NCI-H1436 treated with DMSO at 0.1 percent for 48 hours (cell line): ENCODE measurements at places on chromosomes 6 and 20.

GRCh38 chr6:41366150-41366549 is 30.7 kb downstream of the NCR2 start:
- no peak for DNase-seq

GRCh38 chr6:85945459-85946185 is 302.9 kb upstream of the SYNCRIP start:
- DNase-seq: no peak

DNA sequence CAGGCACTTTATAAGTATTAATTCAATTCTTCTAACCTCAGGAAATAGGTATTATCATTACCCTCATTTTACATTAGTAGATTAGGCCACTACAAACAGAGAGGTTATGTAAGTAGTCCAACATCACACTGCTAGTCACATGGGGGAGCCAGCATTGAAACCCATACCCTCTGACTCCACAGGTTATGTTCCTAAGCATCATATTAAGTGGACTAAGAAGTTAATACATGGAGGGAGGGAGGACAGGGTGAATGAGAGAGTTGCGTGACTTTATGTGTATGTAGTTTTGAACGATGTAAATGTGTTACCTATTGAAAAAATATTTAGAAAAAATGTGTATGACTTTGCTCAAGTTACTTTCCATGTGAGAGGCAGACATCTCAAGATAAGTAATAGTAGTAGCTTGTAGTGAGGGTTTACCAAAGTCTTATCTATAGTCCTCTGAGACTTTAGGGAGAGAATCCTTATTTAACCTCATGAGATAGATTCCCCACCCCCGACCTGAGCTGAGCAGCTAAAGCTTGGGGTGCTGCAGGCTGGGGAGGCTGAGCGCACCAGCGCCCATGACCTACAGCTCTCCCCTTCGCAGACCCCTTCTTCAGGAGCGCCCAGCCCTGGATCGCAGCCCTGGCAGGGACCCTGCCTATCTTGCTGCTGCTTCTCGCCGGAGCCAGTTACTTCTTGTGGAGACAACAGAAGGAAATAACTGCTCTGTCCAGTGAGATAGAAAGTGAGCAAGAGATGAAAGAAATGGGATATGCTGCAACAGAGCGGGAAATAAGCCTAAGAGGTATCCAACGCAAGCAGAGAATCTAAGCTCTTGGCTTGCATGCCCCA is 7.5 kb downstream of the BTN3A2 start:
- DNase-seq: no peak

- no peak for DNase-seq
These were observed 49.1 kb downstream of the UTRN start for GRCh38 chr6:144334150-144334708.

DNA sequence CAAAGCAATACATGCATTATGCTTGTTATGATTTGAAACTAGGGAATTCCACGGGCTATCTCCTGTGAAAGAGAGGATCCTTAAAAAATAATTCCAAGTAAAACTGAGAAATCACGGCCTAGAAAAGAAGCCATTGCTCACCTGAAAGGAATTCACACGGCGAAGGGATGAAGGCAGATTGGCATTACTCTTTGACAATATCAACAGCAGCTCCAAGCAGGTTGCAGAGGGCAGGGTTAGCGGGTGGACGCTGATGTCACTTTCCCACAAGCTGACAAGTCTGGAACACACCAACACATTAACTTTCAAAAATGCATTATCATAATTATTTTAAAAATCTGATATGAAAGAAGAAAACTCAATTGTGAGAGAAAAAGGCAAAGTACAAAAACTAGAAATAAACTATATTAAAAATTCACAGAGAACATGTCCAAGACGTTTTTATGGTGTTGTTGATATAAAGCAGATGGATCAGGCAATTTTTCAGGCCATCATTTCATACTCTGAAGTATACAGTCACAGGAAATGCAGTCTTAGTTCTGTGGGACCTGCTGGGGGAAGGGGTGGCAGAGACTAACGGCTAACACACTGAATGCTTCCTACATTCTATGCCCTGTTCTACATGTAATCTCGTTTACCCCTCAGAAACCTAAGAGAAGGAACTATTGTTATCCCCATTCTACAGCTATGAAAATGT is 108.3 kb downstream of the UBE3D start:
- no peak for DNase-seq

DNA sequence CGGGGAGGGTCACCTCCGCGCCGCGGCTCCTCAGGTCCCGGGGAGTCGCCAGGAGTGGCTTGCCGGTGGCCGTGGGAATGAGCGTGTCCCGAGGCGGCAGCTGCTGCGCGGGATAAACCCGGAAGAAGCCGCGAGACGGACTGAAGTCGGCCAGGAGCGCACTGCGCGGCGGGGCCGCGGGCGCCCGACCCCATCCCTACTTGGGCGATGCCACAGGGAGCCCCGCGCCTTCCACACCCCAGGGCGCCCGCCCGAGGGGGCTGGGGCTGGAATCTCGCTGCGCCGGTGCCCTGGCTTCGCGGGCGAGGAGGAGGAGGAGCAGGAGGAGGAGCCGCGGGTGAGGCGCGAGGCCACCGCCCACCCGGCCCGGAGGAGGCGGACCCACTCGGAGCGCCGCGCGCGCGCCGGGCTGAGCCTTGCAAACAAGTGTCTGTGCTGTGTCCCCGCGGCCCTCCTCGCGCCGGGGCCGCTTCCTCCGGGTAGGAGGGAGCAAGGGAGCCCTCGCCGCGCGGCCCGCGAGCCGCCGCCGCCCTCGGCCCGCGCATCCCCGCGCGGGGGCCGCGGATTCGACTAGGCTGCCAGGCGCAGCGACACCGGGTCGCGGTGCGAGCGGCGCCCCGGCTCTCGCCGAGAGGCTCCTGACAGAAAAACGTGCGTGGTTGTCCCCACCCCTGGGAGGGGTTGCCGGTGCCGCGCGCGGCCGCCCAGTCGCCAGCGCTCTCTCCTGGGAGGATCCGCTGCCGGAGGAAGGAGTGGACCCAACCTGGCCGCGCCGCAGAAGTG is at the start of gene ZDHHC14:
Gene ZDHHC14, plus strand, starts transcription at position 412 of the 783 bp plus-strand sequence.
- no peak for DNase-seq
